ENCODE measurements at places on chromosomes 16 and 17.

DNA sequence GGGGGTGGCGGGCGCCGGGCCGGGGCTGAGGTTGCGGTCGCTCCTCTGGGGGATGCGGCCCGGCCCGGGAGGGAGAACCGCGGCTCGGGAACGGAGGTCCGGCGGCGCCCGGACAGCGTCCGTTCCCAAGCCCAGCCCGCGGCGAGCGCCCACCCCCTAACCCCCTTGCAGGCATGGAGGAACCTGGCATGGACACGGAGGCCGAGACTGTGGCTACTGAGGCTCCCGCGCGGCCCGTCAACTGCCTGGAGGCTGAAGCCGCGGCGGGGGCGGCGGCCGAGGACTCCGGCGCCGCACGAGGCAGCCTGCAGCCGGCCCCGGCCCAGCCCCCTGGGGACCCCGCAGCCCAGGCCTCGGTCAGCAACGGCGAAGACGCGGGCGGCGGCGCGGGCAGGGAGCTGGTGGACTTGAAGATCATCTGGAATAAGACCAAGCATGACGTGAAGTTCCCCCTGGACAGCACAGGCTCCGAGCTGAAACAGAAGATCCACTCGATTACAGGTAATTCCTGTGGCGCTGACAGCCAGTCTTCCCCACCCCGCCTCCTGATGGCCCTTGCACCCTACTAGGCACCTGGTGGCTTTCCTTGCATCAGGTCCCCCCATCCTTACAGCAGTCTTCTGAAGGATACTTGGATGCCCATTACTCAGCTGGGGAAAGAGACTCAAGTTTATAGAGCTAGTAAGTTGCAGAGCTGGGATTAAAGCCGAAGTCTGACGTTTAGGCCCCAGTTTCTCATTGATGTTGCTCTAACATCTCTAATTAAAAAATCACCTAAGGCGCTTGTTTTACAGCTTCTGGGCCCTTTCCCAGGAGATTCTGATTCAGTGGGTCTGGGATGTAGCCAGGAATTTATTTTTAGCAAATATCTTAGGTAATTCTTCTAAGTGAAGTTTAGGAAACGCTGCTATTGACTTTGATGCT lies 514 bp downstream of the UBFD1 start:
- DNase-seq: no peak

DNA sequence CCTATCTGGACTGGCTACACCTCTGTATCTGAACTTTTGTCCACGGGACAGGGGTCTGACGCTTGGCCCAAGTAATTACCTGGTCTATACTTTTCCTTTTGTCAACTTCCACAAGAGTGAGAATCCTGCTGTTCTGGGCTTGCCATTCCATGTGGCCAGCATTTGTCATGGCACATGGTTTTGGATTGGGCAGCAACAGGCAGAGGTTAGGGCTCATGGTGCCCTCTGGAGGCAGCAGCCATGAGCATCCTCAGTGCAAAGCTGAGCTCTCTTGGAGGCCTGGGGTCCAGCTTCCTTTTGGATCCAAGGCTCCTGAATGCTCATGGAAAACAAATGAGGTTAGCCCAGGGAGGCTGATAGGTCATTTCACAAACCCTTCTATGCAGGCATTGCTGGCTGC lies 7.5 kb upstream of the EDC4 start:
- no peak for DNase-seq

DNA sequence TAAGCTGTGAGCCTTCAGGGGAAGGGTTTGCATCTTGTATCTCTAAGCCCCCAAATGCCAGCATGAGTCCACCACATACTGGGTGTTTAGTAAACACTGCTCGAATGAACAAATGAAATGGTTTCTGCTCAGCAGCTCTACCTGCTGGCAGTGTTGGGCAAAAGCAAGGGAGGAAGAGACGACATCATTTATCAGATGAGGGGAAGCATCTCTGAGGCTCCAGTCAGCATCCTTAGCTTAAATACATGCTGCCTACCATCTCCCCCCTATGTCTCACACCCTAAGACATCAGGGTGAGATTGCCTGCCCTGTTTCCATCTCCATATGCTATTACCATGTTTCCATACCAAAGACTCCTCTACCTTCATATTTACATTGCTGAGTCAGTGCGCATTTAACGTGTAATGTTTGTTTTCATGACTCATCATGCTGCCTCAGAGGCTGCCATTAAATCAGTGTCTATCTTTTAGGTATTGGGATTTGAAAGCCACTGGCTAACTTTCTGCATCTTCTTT lies 379.8 kb downstream of the UTP18 start:
- peak; percentile 9 for DNase-seq

- DNase-seq: no peak
These were observed 157.2 kb upstream of the AXIN2 start for GRCh38 chr17:65718601-65719000.

GRCh38 chr17:46117850-46118696 lies 75.2 kb downstream of the KANSL1 start:
- no peak for DNase-seq

DNA sequence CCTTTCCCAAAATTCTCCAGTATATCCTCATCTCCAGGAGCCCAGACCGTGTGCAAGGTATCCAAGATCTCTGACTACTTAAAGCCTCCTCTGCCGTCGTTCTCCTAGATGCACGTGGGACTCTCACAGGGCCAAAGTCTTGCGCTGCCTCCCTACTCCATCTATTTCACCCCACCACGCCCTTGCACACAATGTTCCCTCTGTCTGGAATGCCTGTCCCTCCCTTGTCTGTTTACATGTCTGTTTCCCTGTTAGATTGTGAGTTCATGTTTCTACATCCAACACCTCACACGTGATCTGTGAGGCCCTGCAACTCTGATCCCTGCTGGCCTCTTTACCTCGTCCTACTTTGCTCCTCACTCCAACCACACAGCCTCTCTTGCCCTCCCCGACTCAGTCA lies 4.9 kb upstream of the FZD2 start:
- DNase-seq: no peak

GRCh38 chr17:38341035-38341721 lies 2.6 kb downstream of the GPR179 start:
- DNase-seq: no peak

DNA sequence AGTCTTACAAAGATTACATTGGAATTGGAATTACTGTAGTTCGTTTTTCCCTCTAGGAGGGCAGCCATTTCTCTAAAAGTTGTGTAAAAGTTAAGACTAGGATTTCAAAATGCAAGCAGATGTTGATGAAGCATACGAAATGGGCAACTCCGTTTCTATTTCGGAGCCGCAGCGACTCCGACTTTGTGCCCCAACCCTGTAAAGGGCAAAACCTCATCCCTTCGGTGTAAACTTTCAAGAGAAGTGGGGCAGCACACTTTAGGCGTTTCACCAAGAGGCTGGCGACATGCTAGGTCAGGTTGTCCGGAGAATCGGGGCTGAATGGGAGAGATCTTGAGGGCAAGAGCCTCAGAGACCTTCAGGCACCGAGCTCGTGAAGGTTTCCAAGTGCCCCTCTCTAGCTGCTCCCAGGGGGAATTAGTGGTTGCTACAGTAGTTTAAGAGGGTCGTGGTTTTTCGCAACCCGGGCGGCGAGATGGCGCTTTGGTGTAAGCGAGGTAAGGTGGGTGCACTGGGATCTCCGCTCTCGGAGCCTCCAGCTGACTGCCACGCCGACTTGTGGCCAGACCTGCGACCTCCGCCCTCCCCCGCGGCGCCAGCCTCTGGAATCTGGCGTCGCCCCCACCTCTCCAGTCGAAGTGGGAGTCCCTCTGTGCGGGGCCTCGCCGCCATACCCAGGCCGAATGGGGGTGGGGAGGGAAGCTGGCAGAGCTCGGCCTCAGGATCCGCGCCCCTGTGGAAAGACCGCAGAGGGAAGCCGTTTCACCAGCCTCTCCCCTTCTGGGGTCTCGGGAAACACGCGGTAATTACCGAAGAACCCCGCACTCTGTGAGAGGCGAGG lies 1.0 kb upstream of the HEXIM2 start:
- peak; percentile 52 for DNase-seq

GRCh38 chr17:43709210-43709609 lies 47.5 kb upstream of the MEOX1 start:
- DNase-seq: no peak

GRCh38 chr17:79955691-79956440 lies 79.8 kb downstream of the TBC1D16 start:
- DNase-seq: no peak
